ENCODE measurements at places on chromosomes 11 and 22.

DNA sequence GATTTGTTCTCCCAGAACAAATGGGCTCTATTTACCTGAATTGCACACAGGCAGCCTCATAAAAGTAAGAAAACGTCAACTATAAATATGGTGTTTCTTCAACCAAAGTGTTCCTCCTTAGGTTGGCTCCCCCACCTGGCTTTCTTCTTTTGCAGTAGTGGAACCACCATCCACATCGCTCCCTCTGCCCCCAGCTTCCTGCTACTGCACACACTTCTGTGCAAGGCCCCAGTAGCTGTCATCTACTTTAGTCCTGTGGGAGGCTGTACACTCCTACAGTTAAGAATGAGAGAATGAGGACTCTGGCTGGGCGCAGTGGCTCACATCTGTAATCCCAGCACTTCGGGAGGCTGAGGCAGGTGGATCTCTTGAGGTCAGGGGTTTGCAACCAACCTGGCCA is 89.5 kb downstream of the BMAL1 start:
- no peak for DNase-seq

- DNase-seq, result no peak
These were observed 35.6 kb downstream of the ARL14EP start for GRCh38 chr11:30358536-30358935.

GRCh38 chr22:49674479-49675050 is 153.1 kb downstream of the BRD1 start:
- DNase-seq, result no peak

DNA sequence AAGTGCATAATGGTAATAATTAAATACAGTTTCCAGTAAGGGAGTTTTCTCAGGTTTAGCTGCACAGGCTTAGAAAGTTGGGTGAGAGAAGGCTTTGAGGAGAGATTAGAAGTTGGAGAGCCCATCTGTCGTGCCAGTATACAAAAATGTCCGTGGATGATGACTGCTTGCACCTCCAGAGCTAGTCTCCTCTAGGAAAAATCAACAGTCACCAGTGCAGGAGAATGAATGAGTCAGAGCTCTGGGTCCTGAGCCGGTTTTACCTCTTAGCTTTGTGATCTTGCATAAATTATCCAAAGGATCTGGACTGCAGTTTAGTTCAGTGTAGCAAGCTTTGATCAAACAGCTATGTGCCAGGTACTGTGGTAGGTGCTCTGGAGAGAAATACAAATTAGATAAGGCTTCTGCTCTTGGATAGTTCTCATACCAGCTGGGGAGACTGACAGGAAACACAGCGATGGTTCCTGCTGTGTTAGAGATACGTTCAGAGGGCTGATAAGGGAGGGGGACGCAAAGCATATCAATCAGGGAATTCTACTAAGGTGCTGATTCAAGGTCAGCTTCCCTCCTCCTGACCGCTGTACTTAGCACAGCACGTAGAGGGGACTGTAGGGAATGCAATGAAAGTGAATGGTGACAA is 125.9 kb downstream of the TEAD1 start:
- DNase-seq, result no peak

DNA sequence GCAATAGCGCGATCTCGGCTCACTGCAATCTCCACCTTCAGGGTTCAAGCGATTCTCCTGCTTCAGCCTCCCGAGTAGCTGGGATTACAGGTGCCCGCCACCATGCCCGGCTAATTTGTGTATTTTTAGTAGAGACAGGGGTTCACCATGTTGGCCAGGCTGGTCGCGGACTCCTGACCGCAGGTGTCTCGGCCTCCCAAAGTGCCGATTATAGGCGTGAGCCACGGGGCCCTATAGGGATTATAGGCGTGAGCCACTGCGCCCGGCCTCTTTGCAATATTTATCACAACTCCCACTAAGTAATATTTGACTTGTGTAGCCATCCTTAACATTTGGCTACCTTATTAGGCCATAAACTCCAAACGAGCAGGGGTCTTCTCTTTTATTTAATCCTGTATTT is 879 bp upstream of the CUL5 start:
- no peak for DNase-seq

GRCh38 chr11:18379201-18379600 is 15.2 kb upstream of the LDHA start:
- no peak for DNase-seq

DNA sequence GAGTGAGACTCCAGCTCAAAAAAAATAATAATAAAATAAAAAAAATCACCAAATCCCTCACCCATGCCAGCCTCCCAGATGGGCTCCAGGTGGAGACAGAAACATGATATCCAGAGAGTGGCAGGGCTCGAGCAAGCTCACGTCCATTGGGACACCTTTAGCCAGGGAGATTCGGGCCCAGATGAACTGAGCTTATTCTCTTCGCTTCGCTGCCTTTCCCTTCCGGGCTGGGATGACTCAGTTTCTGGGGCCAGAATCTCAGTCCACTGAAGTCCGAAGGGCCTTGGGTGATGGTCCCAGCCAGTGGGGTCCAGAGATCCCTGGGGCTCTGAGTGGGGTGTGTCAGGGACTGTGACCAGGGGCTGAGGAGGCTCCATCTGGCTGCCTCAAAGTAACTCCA is 23.0 kb upstream of the MYEOV start:
- no peak for DNase-seq

DNA sequence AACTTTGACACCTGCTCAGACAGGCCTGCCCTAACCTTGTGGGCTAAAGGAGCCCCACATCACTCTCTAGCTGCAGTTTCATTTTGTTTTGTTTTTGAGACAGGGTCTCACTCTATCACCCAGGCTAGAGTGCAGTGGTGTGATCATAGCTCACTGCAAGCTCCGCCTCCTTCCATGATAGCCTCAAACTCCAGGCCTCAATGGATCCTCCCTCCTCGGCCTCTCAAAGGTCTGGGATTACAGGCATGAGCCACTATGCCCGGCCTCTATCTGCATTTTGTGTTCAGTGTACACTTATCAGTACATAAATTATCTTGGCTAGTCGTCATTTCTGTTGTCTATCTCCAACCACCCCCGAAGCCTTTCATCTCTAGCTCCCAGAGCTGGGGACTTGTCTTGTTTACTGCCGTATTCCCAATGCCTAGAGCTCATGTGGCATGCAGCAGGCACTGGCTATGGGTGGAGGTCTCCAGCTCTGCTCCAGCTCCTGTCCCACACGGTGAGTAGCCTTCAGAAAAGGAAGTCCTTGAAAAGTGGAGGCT is 22.1 kb upstream of the PEX26 start:
- DNase-seq, result no peak

DNA sequence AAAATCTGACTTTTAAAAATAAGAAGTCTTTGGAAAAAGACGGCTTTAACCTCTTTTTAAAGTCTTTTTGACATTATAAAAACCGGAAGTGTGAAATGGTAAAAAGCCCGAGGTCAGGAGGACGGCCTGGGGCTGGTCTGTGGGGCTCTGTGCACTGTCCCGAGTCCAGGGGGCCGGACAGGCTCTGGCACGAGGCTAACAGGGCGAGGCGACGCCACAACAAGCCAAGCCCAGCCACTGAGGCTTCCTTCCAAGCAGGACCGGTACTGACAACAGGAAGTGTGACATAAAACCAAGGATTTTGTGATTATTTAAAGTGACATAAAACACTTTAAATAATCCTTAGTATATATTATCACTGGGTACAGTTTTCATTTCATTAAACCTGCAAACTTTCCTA is 39.2 kb downstream of the BRD1 start:
- no peak for DNase-seq

DNA sequence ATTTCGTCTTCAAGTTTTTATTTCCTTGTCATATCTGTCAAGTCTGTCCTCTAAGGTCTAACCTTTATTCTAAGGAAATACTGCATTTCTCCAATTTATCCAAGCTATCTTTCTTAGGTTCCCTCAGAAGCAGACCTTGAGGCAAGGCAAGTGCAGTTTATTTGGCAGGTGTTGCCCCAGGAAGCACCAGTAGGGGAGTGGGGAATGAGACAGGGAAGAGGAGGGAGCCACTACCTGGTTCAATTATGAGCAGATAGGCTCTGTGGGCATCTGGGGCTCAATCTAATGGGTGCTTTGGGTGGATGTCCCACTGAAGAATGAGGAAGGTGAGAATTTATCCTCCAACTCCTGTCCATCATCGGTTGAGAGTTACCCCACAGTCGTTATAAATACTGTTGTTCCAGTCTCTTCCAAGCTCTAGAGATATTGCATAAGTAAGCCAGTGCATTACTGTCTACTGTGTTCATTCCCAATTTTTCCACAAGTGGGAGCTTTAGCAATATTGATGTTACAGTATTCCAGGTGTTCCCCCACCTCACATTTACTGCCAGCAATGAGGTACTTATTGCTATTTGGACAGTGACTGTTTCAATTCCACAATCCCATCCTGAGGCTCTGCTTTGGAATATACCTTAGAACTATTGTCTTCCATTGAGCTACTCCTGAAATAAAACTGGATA is 154.9 kb upstream of the CEP126 start:
- DNase-seq, result no peak

- no peak for DNase-seq
These were observed 2.9 kb upstream of the HDHD5 start for GRCh38 chr22:17161991-17162390.

- no peak for DNase-seq
These were observed 75.4 kb downstream of the GAB4 start for GRCh38 chr22:16932577-16932976.

Data from activated effector memory CD4-positive, alpha-beta T cell treated with Interleukin-2 at 50 U/mL for 16 hours (primary cell).